ENCODE measurements at places on chromosomes 3 and 15. TPM values are rescaled to one million over a fixed set of nuclear protein-coding genes. Genes with fewer than 3 reads are reported as not detected.
A peak's percentile ranks its signal among the peaks of the same experiment; 100 is the strongest.

The RARB gene
- total RNA-seq, result 16.6 TPM

DNA sequence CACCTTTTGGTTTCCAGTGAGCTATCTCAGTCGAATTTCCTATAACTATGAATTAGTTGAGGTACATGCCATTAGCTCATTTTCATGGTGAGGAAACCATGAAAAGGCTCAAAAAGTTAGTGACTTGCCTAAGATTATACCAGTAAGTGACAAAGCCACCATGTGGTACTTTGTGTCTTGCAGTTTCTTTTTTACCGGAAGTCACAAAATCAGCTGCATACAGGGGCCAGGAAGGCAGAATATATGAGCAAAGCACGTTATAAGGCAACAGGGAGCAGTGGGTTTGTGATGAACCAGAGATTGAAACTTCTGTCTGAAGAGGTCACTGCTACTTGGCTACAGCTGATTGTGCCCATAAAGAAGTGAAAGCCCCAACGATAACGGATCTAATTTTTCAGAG lies 50.3 kb downstream of the CMTM8 start:
- no peaks in the 10 kb centered on the region for H3K36me3 ChIP-seq
- no peaks in the 10 kb centered on the region for H3K27me3 ChIP-seq
- no peak overlapping the region for H3K27ac ChIP-seq

- no peaks in the 10 kb centered on the region for H3K27me3 ChIP-seq
- H3K4me1 ChIP-seq, result no peaks in the 10 kb centered on the region
- H3K27ac ChIP-seq, result no peak overlapping the region
- H3K4me3 ChIP-seq, result no peak overlapping the region
- no peaks in the 10 kb centered on the region for H3K36me3 ChIP-seq
Observed at GRCh38 chr3:97711654-97712053, 52.9 kb upstream of the ARL6 start.

The MST1R gene
- 2.8 TPM for total RNA-seq

GRCh38 chr3:51977446-51978142 lies 2.7 kb downstream of the ABHD14A start:
- no peaks in the 10 kb centered on the region for H3K36me3 ChIP-seq
- H3K4me3 ChIP-seq, result no peak overlapping the region
- peak overlapping the region; percentile 35 for H3K27ac ChIP-seq
- peaks cover 27% of the 10 kb centered on the region for H3K4me1 ChIP-seq
- no peak for DNase-seq
- no peaks in the 10 kb centered on the region for H3K27me3 ChIP-seq

DNA sequence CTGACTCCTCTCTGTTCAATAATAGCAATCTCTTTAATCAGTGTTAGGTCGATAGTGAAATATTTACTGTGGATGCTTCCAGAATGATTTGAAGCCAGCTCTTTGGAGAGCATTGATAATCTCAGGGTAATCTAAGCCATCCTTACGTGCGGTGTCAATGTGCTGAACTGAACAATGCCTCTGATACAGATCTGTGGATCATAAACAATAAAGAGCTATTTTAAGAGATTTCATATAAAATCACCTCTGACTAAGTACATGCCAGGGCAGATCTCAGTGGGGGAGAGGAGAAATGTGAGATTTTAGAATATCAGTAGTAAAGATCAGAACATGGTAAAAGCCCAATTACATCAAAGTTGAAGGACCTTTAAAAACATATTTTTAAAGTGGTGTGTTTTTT lies 319.3 kb upstream of the GBE1 start:
- H3K4me1 ChIP-seq, result peaks cover 8% of the 10 kb centered on the region
- no peak overlapping the region for H3K4me3 ChIP-seq
- H3K27me3 ChIP-seq, result no peaks in the 10 kb centered on the region

DNA sequence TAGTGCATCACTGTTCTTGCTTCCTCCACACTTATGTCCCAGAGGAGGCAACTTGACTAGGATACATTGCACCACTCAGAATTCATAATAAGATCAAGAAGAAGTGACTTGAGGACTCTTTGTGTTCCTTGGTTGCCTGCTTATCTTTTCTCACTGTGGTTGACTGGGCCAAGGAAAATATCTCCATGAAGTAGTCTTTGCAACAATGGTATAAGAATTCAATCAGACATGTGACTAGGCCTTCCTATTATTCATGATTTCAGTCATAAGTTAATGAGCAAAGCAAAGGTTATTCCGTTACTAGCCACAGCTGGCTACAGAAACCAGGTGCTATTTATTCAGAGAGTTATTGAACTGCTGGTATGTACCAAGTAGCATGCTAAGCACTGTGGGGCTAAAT lies 359.3 kb downstream of the RORA start:
- H3K36me3 ChIP-seq, result no peaks in the 10 kb centered on the region
- H3K4me3 ChIP-seq, result no peak overlapping the region
- no peaks in the 10 kb centered on the region for H3K4me1 ChIP-seq
- H3K27me3 ChIP-seq, result no peaks in the 10 kb centered on the region

The SKOR1 gene
- total RNA-seq, result 0.42 TPM

DNA sequence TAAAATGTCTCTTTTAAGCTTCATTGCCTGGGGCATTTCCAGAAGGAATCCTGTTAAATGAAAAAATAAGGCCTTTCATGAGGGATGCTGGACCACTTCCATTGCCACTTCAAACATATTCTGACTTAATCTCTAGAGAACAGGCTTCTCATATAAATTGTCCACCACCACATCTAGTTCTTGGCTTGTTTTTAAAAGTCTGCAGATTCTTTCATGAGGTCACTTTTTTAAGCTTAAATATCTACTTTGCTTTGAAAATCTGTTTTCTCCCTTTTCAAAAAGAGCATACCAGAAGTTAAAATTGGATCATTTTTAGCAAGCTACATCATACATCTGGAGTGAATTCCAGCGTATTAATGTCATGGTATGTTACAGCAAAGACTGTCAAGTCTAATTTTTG lies 131.6 kb downstream of the C3orf70 start:
- no peak overlapping the region for H3K4me3 ChIP-seq
- no peak overlapping the region for H3K27ac ChIP-seq
- no peak for DNase-seq
- H3K27me3 ChIP-seq, result no peaks in the 10 kb centered on the region
- no peaks in the 10 kb centered on the region for H3K36me3 ChIP-seq
- H3K4me1 ChIP-seq, result no peaks in the 10 kb centered on the region

DNA sequence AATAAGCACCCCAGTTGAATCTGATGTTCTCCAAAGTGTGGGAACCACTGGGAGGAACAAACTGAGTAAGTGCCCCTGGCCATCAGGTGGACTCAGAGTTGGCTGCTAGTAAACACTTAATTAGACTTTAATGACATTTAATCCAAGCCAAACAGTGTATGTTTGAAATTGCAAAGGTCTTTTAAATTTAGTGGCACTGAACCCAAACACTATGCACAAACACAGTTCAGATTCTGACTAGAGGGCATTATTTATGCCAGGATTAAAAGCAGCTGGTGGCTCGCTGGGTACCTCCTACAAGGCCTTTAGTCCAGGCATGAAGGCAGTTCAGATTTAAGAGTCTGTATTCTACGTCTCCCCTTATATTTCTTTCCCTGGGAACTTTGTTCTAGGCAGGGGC lies 264.8 kb downstream of the CLSTN2 start:
- no peaks in the 10 kb centered on the region for H3K36me3 ChIP-seq
- no peaks in the 10 kb centered on the region for H3K4me1 ChIP-seq
- H3K4me3 ChIP-seq, result no peak overlapping the region
- H3K27ac ChIP-seq, result no peak overlapping the region

The GANC gene
- 35.5 TPM for total RNA-seq

The B3GALNT1 gene
- total RNA-seq, result 10.8 TPM

DNA sequence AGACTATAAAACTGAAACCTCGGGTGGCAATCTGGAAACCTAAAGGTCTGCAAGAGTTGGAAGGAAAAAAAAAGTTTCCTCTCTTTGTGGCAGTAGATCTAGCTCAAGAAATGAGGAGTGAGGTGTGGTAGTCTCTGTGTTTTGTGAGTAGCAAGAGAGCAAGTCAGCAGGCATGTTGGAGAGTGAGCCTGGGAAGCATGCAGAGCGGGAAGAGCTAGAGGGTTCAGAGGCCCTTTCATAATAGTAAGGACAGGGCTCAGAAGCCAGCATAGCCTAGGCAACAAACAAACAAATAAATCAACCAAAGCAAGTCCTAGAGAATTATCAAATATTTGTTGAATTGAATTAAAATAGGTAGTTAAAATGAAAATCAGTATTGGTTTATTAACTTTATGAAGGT lies 189.7 kb upstream of the CBLB start:
- no peak overlapping the region for H3K4me3 ChIP-seq
- no peak for DNase-seq
- no peaks in the 10 kb centered on the region for H3K27me3 ChIP-seq
- no peak overlapping the region for H3K27ac ChIP-seq

DNA sequence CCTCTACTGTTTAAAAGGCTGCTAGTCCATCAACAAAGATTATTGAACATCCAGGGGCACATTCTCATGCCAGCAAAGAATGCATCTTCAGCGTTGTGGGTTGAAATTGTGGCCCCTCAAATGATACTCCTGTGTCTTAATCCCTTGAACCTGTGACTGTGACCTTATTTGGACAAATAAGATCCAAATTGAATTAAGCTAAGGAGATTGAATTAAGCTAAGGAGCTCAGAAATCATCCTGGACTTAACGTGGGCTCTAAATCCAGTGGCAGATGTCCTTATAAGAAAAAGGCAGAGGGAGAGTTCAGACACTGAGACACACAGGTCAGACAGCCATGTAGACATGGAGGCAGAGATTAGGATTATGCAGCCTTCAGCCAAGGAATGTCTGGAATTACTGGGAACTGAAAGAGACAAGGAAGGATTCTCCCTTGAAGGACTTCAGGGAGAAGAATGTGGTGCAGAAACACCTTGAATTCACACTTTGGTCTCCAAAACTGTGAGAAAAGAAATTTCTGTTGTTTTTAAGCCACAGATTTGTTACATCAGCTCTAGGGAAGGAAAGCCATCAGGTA lies 57.3 kb upstream of the SLC24A5 start:
- H3K27ac ChIP-seq, result no peak overlapping the region
- no peaks in the 10 kb centered on the region for H3K36me3 ChIP-seq
- H3K4me3 ChIP-seq, result no peak overlapping the region

DNA sequence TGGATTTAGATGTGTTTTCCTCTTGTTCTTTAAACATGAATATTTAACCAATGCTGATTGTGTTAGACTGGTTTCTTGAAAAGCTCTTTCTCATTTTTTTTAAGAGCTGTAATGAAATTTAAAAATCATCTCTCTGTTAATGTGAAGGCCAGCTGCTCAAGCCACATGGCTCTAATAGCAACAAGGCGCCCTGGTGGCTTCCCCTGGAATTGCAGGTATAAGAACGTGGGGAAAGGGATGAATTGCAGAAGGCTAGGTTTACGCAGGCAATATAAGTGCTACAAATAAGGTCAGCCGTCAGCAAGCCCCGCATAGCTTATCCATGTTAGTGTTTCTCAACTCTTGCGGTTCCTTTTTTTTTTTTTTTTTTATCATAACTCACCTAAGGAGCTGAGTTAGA lies 108.5 kb downstream of the SAMMSON start:
- H3K4me3 ChIP-seq, result no peak overlapping the region
- no peak for DNase-seq
- no peaks in the 10 kb centered on the region for H3K4me1 ChIP-seq
- H3K36me3 ChIP-seq, result no peaks in the 10 kb centered on the region
- H3K27me3 ChIP-seq, result no peaks in the 10 kb centered on the region

The IL12A gene
- not detected for total RNA-seq

The CLRN1 gene
- not detected for total RNA-seq

- H3K4me1 ChIP-seq, result no peaks in the 10 kb centered on the region
- H3K27me3 ChIP-seq, result no peaks in the 10 kb centered on the region
- no peak overlapping the region for H3K4me3 ChIP-seq
- no peaks in the 10 kb centered on the region for H3K36me3 ChIP-seq
- DNase-seq, result no peak
- no peak overlapping the region for H3K27ac ChIP-seq
Observed at GRCh38 chr15:88513195-88513594, 33.3 kb downstream of the DET1 start.

The TMED3 gene
- 26.3 TPM for total RNA-seq

GRCh38 chr3:131821191-131821762 lies 213.5 kb downstream of the CPNE4 start:
- peaks cover 8% of the 10 kb centered on the region for H3K4me1 ChIP-seq
- H3K27me3 ChIP-seq, result no peaks in the 10 kb centered on the region
- no peak for DNase-seq
- H3K27ac ChIP-seq, result no peak overlapping the region
- H3K36me3 ChIP-seq, result no peaks in the 10 kb centered on the region

The ATP10A gene
- total RNA-seq, result 8.1 TPM

The ZNF80 gene
- total RNA-seq, result not detected

- no peaks in the 10 kb centered on the region for H3K36me3 ChIP-seq
- no peak overlapping the region for H3K27ac ChIP-seq
- H3K4me1 ChIP-seq, result no peaks in the 10 kb centered on the region
- no peak for DNase-seq
Observed at GRCh38 chr3:181565416-181565815, 146.3 kb upstream of the SOX2 start.

GRCh38 chr15:64858021-64858575 lies 16.4 kb downstream of the PLEKHO2 start:
- H3K27me3 ChIP-seq, result no peaks in the 10 kb centered on the region
- no peak for DNase-seq
- no peaks in the 10 kb centered on the region for H3K36me3 ChIP-seq
- no peak overlapping the region for H3K4me3 ChIP-seq
- peak overlapping the region; percentile 99 for H3K27ac ChIP-seq

DNA sequence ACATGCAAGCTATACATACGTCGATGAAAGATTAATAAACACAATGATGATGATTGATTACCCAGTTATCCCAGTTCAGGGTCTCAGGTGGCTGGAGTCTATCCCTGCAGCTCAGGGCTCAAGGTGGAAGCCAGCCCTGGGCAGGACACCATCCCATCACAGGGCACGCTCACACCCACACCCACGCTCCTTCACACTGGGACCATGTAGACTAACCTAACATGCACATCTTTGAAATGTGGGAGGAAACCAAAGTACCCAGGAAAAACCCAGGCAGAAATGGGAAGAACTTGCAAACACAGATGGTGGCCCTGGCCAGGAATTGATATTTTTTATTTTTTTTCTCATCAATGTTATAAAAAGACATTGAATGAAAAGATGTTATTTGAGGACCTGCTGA lies 151.4 kb upstream of the MCTP2 start:
- H3K27me3 ChIP-seq, result no peaks in the 10 kb centered on the region
- H3K36me3 ChIP-seq, result no peaks in the 10 kb centered on the region

The GOLGA8J gene
- total RNA-seq, result not detected

- no peak overlapping the region for H3K27ac ChIP-seq
- no peaks in the 10 kb centered on the region for H3K27me3 ChIP-seq
- H3K4me1 ChIP-seq, result no peaks in the 10 kb centered on the region
- no peak for DNase-seq
Observed at GRCh38 chr3:193509103-193509965, 45.4 kb downstream of the ATP13A4 start.
